ENCODE measurements at places on chromosomes 4 and X.
A peak's percentile ranks its signal among the peaks of the same experiment; 100 is the strongest.

DNA sequence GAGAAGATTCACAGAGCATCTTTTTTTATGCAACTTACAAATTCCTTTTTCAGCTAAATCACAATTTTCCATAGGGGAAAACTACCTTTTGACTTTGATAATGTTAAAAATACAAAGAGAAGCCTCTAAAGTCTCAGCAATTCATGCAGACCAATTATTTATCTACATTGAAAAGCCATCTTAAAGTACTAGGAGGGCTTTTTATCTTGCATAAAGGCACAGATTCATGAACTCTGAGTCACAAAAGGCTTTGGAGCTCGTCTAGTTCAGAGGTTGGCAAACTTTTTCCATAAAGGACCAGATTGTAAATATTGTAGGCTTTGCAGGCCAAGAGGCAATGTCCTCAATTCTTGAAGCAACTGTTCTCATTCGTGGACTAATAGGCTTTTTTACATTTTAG is 210.4 kb upstream of the HDX start:
- DNase-seq: no peak

- no peak for DNase-seq
Observed at GRCh38 chrX:25858273-25858880, 279.8 kb upstream of the MAGEB18 start.

DNA sequence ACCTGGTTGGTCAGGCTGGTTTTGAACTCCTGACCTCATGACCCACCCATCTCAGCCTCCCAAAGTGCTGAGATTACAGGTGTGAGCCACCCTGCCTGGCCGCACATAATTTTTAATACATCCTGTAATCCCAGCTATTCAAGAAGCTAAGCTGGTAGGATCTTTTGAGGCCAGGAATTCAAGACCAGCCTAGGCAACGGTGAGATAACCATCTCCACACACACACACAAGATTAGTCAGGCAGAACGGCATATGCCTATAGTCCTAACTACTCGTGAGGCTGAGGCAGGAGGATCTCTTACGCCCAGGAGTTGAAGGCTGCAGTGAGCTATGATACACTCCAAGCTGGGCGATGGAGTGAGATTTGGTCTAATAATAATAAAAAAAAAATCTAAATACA is 212.4 kb upstream of the NEIL3 start:
- no peak for DNase-seq

GRCh38 chr4:36348403-36348938 is 67.1 kb downstream of the DTHD1 start:
- peak; percentile 16 for DNase-seq

DNA sequence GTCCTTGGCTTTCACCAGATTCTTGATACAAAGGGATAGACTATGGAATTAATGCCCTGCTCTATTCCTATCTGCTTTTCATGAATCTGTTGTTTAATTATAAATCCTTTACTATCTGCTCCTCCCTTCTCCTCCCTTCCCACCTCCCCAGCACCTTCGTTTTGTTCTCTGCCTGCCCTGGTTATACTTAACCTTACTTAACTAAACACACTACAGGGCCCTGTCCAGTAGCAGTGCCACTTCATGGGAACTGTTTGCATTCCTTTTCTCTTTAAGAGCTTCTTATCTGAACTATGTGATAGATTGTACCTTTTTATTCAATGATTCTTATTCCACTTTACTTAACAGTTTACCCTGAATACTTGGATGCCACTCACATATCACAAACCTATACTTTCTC is 830 bp downstream of the HOPX start:
- no peak for DNase-seq

DNA sequence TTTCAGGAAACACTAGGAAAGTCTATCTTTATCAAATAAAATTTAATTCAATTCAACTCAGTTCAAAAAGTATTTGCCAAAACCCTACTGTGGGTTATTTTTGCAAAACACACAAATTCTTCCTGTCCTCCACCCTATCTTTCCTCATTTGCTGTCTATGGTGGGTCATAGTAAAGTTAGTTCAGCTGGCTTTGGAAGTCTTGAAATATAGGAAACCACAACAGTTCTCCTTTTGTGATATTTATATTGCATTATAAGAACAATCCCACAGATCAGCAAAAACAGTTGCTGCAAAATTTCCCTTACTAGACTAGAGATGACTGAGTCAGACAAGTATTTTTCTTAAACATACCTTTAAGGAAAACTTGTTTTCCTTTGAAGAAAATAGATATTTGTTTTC is 22.2 kb downstream of the CYBB start:
- DNase-seq: no peak

DNA sequence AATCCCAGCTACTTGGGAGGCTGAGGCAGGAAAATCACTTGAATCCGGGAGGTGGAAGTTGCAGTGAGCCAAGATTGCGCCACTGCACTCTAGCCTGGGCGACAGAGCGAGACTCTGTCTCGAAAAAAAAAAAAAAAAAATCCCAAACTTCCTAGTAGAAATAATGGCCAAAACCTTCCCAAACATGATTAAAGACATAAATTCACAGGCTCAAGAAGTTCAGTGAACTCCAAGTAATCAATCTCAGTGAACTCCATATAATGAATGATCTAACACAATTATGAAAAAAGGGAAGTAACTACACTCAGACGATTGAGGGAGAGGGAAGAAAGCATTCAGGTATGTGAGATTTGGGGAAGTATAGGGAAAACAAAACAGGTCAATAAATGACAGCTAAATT is 6.5 kb downstream of the FUNDC1 start:
- no peak for DNase-seq

GRCh38 chr4:53151489-53151788 is 214.4 kb downstream of the SCFD2 start:
- no peak for DNase-seq

All from stimulated activated naive CD4-positive, alpha-beta T cell treated with Interleukin-2 at 50 U/mL for 16 hours (primary cell).